Stimulated activated naive B cell treated with anti-CD40 and anti-IgM and Interleukin-4, amounts not matched to agents 10 μg/mL and 1 μg/mL and 100 μg/mL, for 72 hours (primary cell): ENCODE measurements at places on chromosomes 12 and 14.

DNA sequence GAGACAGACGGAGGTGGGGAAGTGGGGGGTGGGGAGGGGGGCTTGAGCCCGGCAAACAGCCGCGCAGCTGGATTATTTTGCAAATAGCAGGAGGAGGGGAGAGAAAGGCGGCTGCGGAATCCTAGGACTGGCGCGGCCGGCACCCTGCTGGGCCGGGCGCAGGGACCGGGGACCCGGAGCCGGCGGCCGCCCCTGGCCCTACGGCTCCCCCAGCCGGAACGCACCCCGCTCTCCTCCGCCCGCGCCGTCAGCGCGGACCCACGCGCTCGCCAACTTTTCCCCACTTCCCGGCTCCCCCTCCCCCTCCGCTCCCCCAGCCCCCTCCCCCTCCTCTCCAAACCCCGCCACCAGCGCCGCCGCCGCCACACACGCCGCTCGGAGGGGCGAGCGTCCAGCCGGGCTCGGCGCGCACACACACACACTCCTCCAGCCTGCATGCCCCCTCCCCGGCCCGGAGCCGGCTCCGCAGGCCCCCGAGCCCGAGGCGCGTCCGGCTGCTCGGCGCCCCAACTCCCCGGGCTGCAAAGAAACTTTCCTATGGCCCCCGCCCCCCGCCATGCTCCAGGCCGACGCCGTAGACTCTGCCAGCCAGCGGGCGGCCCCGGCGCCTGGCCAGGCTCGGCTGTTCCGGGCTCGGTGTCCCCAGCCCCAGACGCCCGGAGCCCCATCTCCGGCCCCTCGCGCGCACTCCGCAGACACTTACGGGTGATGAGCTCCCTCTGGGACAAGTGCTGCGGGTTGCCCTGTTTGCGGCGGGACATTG is 1.4 kb downstream of the BCL11B start:
- no peak for DNase-seq

GRCh38 chr12:123879101-123879500 is 93.5 kb downstream of the CCDC92 start:
- DNase-seq, result no peak

- DNase-seq, result no peak
Observed at GRCh38 chr14:37063467-37064240, 108.8 kb downstream of the SLC25A21 start.

- no peak for DNase-seq
Observed at GRCh38 chr12:119835068-119835467, 42.1 kb downstream of the CIT start.

GRCh38 chr12:94435511-94435927 is 24.1 kb downstream of the CEP83 start:
- no peak for DNase-seq

- DNase-seq, result no peak
Observed at GRCh38 chr12:91622037-91622436, 439.4 kb upstream of the DCN start.

- DNase-seq, result no peak
Observed at GRCh38 chr14:104436741-104437701, 142.5 kb upstream of the C14orf180 start.

DNA sequence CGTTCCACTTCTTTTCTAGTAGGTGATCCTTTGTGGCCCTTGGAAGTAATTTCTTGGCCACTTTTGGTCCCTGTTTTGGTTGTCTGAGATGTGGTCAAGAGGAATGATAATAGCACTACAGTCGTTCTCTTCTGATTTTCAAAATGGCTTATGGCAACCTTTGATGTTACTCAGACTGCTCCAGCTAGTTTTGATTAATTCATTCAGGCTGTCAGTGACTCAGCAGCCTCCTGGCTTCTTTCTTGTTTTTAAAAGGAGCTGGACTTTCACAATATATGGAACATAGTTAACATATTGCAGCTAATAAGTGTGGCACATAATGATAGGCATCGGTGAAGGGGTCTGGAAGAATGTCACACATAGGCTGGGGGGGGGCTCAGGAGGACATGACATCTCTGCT is 47.3 kb downstream of the WDR20 start:
- DNase-seq, result no peak

GRCh38 chr12:124761871-124762270 is 101.8 kb downstream of the SCARB1 start:
- DNase-seq, result peak; percentile 72
